ENCODE measurements at places on chromosomes 3 and 15.

GRCh38 chr3:63364910-63365309, 86.8 kb downstream of the SYNPR start:
- DNase-seq: no peak

- DNase-seq: no peak
Observed at GRCh38 chr15:42072141-42072685, 22.1 kb downstream of the PLA2G4D start.

- no peak for DNase-seq
Observed at GRCh38 chr15:75925440-75925839, 21.8 kb downstream of the FBXO22 start.

DNA sequence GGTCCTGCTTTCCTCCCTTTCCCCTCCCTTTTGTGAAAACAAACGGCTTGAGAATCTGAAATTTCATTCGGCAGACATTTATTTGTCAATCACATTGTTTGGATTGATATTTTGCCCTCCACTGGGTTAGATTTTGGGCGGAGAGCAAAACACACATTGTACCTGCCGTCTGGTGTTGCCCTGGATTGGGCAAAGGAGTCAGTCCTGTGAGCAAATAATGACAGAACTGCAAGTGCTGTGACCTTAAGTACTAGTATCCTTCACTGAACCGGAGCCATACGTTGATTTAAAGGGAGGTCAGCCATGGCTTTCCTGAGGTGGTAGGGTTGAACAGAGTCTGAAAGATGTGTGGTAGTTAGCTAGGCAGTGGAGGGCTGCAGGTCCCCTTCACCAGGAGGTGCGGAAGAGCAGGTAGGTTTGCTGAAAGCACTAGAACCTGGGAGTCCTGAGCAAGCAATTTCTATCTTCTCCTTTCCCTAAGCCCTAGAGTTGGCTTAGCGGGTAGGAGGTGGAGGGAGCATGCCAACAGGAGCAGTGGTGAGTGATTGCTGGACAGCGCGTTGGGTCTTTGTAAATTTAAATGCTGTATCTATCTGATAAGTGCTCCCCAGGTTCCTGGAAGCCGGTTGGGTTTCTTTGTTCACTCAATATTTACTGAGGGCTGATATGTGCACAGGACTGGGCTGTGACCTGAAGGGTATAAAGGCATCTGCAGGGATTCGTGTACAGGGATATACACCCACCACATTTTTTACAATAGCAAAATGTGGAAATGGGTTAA, 2.0 kb downstream of the PDIA5 start:
- DNase-seq: no peak

DNA sequence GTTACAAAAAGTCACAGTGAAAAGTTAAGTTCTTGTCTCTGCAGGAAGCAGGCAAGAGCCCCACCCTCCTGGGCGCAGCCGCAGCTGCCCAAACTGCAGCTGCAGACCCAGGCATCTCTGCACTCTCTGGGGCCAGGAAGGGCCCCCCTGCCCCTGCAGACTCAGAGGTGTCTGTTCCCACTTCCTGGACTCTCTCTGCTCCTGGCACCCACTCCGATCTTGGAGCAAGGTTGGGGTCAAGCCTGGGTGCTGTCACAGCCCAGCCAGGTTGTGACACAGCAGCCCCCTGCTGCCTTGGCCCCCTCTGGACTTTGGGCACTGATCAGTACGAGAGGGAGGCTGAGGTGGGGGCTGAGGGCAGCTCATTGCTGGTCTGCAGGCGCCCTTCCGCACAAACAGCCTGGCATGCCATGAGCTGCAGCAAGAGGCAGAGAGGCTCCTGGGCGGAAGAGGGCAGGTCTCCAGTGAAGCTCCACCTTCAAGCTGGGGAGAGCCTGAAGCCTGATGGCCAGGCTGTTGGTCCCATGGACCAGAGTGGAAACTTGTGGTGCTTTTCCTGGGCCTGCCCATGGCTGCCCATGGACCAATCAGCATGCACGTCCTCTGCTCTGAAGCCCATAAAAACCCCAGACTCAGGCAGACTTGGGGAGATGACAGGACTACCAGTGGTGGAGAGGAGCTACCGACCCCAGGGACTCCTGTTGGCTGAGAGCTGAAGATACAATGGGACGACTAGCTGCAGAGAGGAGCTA, 42.9 kb upstream of the LRRFIP2 start:
- no peak for DNase-seq

DNA sequence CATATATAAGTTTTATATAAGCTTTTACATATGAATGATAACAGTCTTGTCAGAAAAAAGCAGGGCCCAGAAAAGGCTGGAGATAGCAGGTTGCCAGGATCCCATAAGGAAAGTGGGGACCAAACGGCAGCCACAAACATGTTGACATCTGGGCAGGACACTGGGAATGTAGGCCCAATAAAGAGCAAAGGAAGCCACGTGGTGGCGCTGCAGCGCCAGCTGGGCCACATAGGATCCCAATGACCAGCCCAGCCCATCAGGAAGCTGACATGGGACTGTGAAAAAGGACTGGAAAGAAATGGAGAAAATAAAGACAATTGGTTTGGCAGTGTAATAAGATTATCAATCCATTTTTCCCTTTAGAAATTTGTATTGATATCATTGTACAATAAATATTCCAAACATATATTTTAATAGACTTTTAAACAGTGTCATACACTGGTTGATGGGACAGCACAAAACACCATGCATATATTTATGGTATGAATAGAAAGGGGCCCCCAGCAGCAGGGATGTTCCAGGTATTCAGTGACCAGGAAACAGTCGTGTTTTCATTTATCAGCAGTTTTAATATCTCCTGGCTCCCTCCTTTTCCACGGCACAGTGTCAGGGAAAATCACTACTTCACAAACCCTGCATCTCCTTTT, 89.0 kb upstream of the STRIT1 start:
- DNase-seq: peak; percentile 76

DNA sequence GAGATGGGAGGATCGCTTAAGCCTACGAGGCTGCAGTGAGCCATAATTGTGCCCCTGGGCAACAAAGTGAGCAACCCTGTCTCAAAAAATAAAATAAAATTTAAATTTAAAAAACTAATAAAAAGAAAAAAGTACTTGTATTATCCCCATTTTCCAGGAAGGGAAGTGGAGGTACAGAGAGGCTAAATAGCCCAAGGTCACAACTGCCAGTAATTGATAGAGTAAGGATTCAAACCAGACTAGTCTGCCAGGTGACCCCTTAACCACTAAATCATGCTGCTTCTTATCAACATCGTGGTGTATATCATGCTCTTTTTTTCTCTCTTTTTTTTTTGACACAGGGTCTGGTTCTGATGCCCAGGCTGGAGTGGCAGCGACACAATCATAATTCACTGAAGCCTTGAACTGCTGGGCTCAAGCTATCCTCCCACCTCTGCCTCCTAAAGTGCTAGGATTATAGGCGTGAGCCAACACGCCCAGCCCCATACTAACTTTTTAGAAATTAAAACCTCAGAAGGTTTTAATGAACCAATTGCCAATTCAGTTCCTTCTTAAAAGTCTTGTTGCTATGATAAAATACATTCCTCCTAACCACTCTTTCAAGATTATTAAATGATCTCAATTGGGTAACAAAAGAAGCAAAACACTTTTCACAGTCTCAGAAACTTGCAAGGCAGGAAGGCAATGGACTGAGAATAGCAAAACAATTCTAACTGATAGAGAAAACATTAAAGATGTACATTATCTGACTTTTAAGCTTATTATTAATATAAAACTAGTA, 30.5 kb downstream of the HERC1 start:
- no peak for DNase-seq

- no peak for DNase-seq
Observed at GRCh38 chr3:183701744-183702143, 4.1 kb downstream of the YEATS2 start.

DNA sequence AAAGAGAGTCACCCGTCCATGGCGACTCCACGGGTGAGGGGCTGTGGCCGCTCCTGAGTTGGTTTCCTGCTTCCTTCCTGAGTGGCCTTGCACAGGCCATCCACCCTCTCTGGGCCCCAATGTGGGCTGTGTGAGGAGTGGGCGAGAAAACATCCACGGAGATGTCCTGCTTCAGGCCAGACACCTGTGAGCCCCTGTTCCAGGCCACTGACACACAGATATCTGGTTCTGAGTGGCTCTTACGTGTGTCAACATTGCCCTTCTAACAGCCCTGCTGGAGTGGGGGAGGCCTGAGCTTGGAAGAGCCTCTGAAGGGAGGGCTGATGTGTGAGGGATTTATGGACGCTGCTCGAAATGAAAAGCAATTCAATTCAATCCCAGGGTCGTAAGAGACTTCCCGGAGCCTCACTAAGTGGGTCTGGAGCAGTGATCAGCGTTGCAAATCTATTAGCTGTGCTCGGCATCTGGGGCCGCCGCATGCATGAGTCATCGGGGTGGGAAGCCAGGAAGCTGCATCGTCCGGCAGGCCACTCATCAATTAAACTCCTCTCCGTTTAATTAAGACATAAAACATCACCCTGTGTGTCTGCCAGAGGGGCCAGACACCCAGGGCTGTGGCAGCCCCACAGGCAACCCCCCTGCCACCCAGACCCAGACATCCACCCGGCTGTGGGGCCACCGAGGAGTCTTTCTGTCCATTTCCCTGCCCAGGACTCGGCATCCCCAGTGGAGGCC, 20.0 kb upstream of the PRR23E start:
- peak; percentile 27 for DNase-seq

DNA sequence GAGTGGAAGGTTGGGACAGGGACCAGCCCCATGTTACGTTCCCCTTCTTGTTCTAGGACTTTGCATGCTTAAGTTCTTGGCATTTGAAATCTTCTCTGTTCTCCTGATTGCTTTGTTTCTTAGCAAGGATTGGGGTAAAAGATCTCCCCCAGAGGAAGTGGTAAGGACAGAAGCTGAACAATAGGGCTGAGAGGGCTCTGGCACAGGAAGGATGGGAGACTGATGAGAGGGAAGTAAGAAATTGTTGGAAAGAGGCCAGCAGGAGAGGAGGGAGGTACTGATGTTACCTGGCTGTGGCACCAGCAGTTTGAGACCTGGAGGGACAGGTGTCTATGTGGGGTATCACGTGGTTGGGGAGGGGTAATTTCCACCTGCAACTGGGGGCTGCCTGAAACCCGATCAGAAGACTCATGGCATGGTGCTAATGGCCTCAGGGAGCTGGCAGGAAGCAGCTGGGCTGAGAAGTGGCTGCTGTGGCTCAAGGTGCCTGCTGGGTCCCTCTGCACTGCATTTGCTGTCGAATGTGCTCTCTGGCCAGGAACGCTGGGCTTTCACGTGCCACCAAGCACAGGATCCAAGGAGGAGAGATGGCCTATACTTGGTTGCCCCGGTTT, 108.4 kb downstream of the LSM3 start:
- DNase-seq: no peak

DNA sequence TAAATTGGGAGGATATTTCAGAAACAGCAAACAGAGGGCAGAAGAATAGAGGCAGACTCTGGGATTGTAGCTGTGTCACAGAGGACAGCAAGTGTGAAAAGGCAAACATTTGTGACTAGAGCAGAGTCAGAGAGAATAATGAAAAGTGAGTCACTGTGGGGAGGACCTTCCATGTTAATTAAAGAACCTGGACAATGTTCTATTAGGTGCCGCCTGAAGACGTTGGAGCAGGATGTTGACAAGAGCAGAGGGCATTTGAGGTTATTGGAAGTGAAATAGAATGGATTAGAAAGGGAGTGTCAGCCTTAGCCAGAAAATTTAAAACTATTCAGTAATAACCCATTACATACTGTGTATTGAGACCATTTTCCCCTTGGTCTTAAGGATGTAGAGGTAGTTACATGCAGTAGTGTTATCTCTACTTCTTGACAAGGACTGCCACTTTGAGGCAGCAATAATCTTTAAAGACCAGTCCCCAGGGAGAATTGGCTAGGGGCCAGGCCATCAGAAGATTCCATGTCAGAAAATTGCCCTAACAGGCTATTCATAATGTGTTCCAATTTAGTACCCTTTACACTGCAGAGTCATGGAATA, 5.8 kb downstream of the ACKR2 start:
- DNase-seq: no peak

GRCh38 chr3:32093204-32093603, 13.2 kb upstream of the GPD1L start:
- DNase-seq: no peak

DNA sequence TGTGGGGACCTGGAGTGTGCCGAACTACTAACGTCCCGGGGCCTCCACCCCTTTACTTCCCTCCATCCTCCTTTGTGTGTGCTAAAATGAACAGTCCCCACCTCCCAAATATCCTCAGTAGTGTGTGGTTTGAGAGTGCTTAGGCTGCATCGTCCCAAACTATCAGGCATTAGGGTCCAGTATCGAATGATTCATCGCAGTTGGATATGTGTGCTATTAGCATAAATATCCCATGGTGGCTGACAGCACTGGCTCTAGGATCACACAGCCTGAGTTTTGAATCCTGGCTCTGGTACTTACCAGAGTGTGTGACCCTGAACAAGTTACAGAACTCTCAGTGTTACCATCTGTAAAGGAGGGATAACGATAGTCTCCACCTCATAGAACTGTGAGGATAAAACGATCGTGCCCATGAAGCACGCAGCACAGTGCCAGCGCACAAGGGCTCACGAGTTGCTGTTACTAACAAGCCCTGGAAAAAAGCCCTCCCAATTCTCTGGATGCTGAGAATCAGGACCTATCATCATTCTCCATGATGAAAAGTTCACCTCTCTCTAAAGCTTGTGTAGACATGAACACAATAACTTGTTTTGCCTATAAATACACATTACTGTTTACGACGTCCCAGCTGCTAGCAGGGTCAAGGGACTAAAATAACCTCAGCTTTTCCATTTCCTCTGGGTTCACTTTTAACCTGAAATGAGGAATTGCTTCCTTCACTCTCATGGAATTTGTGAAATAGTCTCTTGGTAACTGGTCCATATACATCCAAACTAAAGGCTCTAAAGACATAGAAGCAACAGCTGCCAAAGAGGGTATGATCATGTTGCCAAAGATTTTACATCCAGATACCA, 51.0 kb downstream of the VGLL4 start:
- DNase-seq: no peak

DNA sequence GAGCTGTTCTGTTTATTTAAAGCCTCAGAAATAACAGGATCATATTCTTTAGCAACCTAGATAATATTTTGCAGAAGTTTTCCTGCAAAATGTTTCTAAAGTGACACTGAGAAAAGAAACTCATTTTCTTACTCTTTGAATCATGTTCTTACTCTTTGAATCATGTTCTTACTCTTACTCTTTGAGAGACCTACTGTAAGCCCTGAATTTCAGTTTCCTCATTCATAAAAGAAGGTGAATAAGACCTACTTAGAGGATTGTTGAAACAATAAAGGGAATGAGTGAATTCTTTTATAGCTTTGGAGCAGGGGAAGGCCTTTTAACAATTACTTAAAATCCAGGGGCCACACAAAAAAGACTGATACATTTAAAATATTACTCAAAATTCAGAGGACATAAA, 221.7 kb upstream of the CMC1 start:
- no peak for DNase-seq

GRCh38 chr3:118974356-118975097, 60.1 kb downstream of the IGSF11 start:
- DNase-seq: no peak

DNA sequence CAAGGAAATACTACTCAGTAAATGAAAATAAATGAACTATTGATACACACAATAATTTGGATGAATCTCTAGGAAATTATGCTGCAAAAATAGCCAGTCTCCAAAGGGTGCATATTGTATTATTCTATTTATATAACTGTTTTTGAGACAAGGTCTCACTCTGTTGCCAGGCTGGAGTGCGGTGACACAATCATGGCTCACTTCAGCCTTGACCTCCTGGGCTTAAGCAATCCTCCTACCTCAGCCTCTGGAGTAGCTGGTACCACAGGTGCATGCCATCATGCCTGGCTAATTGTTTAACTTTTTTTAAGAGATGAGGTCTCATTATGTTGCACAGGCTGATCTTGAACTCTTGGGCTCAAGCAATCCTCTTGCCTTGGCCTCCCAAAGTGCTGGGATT, 12.5 kb downstream of the KLHDC8B start:
- no peak for DNase-seq
